ENCODE measurements at places on chromosomes 4 and X.

- no peak for DNase-seq
Measured at GRCh38 chrX:40391662-40392061, 189.1 kb upstream of the ATP6AP2 start.

GRCh38 chr4:139402436-139402835 is 51.5 kb upstream of the RAB33B start:
- DNase-seq: no peak

DNA sequence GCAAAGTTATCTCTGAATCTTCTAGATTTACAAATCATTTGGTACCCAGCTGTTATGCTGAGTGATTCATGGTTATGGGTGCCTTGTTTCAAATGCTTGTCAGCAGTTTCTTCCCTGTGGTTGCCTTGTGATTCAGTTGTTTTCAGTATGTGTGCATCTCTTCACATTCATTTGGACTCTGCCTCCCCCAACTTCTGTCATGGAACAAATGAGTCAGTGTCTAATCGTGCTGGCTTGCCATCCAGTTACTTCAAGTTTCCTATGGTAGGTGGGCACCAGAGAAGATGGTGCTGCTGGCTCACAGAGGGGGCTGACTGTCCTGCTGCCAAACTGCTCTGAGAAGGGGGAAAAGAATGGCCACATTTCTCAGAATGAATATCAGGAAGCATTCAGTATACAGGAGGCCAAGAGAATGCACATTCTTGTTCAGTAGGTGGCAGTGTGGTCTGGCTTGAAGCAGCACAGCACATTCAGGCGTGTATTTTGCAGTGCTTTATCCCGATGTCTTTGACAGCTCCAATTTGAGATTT is 260.9 kb downstream of the GLUD2 start:
- peak; percentile 55 for DNase-seq

GRCh38 chr4:14180983-14181601 is 553.6 kb upstream of the BOD1L1 start:
- DNase-seq: no peak

- no peak for DNase-seq
Measured at GRCh38 chr4:147285751-147286150, 195.1 kb upstream of the EDNRA start.

GRCh38 chrX:12372111-12372510 is 233.8 kb downstream of the FRMPD4 start:
- DNase-seq: peak; percentile 67

DNA sequence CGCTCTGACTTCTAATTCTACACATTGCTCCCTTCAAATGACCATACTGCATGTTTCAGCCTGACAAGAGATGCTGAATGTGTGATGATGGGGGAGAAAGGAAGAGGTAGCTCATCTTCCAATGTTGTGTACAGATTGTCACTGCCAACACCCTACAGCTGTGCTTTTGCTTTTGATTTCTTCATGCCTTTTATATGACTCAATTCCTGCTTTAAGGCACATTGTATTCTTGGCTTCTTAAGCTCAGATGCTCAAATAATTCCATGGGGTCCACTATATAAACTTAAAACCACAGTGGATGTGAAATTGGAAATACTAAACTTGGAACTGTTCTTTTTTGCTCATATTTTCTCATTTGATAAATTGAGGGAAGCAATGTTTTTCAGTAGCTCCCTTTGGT is 183.2 kb upstream of the WDFY3 start:
- no peak for DNase-seq

- DNase-seq: no peak
Measured at GRCh38 chr4:139558235-139559088, 2.4 kb upstream of the SETD7 start.

GRCh38 chr4:107248571-107248970 is 212.5 kb upstream of the DKK2 start:
- no peak for DNase-seq

DNA sequence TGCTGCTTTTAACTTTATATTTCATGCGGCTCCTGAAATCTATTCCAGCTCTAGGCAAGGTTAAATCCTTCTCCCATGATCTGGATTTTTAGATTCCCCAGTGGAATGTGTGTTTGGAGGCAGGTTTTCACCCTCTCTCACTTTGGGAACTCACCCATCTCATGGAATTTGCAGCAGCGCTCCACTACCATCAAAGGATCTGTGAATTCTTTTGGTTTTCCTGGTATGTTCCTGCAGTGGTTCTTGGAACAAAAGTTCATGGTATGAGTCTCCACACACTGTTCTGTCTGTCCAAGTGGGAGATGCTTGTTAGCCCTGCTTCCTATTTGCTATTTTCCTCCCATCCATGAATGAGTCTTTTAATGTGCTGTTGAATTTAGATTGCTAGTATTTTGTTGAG is 14.0 kb downstream of the APOOL start:
- no peak for DNase-seq

GRCh38 chrX:134895805-134896581 is 94.8 kb upstream of the SMIM10 start:
- DNase-seq: no peak

- DNase-seq: peak; percentile 4
Measured at GRCh38 chrX:129659141-129659540, 4.4 kb upstream of the APLN start.

- DNase-seq: no peak
Measured at GRCh38 chr4:119204916-119205315, 7.6 kb upstream of the USP53 start.

DNA sequence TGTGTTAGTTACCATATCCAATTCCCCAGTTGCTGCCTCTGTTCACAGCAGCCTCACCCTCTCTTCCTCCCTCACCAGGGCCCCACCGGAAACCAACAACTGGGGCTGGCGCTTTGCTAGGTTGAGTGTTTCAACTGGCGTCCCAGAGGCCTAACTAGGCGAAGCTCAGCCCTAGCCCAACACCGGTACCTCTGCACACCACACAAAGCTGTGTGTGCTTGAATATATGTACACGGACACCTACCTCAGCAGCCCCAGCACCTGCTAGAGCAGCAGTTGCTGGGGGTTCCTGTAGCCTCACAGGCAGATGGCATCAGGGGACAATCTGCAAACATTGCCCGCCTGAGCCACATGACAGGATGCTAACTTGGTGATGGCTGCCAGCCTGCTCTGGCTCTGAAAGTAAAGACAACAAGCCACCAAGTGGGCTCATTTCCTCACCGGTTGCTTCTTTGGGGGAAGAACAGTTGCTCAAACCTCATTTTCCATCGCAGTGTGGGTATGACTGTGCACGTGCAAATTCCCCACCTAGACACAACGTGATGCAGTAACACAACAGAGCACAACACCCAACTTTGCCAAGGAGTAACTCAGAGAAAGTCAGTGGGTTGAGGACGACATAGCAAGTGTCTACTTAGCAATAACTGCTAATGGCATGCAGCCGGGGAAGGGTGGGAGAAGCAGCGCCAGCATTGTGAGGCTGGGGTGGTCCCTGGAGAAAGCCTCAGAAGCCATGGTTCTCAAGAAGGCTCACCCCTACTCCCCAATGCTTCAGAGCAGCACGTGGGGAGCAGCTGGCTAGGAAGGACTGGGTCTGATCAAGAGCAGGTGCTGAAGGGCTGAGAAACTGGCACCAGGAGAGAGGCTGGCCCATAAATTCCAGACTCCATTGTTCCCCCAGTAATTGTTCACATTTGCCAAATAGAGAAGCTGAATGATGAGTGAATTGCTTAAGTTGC is 139.5 kb downstream of the SH3KBP1 start:
- no peak for DNase-seq

DNA sequence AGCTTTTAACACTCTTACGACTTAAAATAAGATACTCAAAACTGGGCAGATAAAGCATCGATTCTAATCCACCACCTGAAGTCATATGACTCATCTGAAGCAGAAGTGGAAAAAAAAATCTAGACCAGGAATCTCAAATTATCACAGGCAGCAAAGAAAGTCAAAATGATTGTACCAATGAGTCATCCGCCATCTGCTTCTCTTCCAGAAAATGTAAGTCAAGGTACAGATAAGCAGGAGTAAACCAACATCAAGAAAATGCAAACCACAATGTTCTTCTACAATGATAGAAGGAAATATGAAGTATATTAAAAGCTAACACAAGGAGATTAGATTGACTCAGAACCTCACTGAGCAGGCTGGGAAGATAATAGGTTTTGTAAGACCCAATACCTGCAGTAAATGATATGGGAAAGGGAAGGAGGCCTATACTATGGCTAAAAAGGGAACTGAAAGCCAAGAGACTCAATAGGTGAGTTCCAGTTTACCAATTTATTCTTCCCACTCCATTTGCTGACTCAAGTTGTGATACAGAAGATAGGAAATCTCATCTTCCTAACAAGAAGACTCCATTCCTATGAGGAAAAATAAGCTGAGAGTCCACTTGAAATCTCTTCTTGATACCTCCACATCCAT is 88.4 kb upstream of the TET2 start:
- no peak for DNase-seq

DNA sequence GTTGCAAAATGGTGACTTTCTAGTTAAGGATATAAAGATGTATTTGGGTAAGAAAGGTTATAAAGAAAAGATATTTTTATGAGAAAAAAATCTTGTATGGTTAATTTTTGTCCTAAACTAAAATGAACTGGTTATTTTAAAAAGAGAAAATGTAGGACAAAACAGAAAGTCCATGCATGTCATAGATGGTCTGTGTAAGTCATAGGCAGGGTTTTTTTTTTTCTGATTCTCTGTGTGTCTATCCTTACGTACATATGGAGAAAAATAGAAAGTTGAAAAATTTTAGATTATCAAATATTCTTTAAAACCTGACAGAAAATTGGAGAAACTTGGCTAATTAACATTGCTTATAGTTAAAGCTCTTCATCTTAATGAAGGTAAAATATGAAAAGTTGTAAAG is 493.4 kb downstream of the IQCM start:
- DNase-seq: no peak

DNA sequence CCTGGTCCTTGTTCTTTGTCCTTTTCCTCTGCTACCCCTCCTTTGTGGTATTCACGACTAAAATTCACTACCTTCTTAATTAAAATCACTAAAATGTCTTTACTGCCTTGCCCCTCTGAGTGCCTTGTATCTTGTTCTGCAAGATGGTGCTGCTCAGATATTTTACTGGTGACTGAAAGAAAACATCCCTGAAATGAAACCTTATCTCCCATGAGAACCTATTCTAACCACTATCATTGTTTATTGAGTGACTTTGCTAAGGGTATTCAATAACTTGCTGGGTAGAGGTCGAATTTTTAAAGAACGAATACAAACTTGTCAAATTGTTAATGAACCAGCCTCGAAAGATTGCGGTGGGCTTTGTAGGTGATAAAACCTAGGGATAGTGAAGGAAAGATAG is 52.8 kb downstream of the SPRY1 start:
- no peak for DNase-seq

DNA sequence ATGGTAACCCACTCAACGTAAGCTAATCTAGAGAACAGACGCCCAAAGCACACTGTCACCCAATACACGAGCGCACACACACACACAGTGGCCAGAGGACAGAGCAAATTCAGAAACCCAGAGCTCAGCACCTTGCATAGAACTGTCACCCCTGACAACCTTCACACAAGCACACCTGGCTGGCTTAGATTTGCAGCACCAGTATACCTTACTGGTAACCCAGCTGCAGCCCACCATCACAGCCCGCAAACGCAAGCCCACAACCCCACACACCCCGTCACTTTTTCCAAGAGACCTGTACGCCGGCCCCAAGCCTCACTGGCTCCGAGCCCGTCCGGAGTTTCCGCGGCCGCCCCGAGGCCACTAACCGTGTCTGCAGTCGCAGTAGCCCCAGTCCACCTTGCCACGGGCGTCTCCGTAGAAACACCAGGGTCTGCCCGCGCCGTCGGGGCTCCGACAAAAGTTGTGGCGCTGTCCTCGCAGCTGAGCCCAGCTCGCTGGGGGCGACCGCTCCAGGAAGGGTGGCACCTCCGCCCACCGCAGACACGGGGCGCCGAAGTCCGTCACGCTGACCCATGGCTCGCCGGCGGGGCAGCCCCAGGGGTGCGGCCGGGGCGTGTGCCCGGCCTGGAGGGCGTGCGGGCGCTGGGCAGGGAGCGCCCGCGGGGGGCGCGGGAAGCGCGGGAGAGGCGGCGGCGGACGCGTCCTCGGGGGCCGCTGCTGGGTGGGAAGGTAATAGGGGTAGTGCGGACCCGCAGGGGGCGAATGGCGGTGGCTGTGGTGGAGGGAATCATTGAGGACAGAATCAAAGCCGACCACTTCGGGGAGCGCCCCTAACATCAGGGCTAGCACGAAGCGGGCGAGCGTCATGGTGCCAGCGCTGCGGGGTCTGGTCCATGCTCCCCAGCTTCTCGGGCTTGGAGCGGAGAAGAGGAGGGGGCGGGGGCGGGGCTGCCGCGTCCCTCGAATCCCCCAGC is 664 bp downstream of the PRSS12 start:
- peak; percentile 84 for DNase-seq

DNA sequence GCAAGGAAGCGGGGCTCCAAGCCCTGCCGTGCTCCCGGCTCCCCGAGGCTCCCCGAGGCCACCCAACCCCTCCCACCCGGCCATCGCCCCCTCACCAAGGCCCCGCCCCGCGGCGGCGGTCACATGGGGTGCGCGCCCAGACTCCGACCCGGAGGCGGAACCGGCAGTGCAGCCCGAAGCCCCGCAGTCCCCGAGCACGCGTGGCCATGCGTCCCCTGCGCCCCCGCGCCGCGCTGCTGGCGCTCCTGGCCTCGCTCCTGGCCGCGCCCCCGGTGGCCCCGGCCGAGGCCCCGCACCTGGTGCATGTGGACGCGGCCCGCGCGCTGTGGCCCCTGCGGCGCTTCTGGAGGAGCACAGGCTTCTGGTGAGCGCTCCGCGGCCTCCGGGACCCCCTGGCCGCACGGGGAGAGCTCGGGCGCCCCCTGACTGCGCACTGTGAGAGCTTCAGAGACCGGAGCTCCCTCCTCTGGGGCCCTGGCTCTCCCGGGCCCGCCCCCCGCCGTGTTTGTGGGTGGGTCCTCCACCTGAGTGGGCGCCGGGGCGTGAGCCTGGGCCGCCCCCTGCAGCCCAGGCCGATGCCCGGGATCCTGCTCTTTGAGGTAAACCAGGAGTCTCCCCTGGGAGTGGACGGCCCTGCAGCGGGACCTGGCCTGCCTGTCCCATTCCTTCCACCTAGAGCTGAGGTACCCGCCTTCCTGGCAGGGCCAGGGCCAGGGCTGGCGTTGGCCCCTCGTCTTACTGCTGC is at the start of gene IDUA:
Gene IDUA, plus strand, starts transcription at position 166 of the 745 bp plus-strand sequence. Its CDS starts 41 bp downstream, at position 207.
- peak; percentile 92 for DNase-seq

GRCh38 chr4:40307627-40308497 is 27.3 kb upstream of the CHRNA9 start:
- no peak for DNase-seq
